Endothelial cell (in vitro differentiated cells): ENCODE measurements at places on chromosomes 2 and 18. TPM values are rescaled to one million over a fixed set of nuclear protein-coding genes. Genes with fewer than 3 reads are reported as not detected.

RNU2-63P gene
- 6.9 TPM for total RNA-seq

C2orf15 gene
- total RNA-seq = 0.26 TPM

SMYD1 gene
- total RNA-seq = not detected

DNA sequence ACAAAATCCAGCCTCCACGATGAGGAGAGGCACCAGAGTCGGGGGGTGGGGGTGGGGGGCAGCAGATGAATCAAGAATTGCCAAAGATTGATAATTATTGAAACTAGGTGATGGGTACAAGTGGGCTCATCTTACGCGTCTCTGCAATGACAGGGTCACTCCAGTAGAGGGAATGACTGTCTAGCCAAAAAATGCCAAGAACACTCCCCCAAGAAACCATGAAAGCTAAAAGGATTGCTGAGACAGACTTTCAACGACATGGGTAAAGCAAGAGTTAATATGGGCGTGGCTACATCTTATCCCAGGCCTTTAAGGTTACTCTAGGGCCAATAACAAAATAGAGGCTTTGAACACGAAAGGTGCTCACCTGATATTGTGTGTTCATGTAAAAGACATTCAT, 86.5 kb downstream of the STK39 start:
- DNase-seq = peak; percentile 6

DNA sequence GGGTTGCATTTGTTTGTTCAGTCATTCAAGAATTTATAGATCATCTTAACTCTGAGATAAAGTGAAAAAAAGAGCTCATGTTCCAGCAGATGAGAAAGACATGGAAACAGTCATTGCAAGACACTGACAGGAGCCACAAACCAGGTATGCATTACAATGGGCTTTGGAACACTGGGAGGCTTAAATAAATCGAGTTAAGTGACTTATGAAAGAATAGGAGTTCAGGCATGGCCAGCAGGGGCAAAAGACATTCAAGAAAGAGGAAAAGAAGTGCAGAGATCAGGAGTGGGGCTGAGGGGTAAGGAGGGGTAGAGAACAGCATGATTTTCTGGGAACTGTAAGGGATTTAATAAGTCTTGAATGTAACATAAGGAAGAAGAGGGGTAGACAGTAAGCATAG, 121.2 kb upstream of the EPC2 start:
- no peak for DNase-seq

- DNase-seq = no peak
Observed at GRCh38 chr2:200156166-200156835, 150.2 kb upstream of the SPATS2L start.

- DNase-seq = no peak
Observed at GRCh38 chr18:23306822-23307221, 146.3 kb upstream of the RIOK3 start.

GRCh38 chr2:39435234-39435633, 1.9 kb downstream of the MAP4K3 start:
- peak; percentile 6 for DNase-seq
